ENCODE measurements at places on chromosomes 7 and 10. TPM values are rescaled to one million over a fixed set of nuclear protein-coding genes. Genes with fewer than 3 reads are reported as not detected.

OPALIN gene
- total RNA-seq: not detected

GRCh38 chr10:132142396-132143161 is 44.2 kb upstream of the DPYSL4 start:
- DNase-seq: peak; percentile 41

GRCh38 chr7:69282946-69283345 is 315.3 kb upstream of the AUTS2 start:
- DNase-seq: no peak

GRCh38 chr7:155491812-155492211 is 33.9 kb downstream of the EN2 start:
- DNase-seq: no peak
